ENCODE measurements at places on chromosomes 5 and 9. TPM values are rescaled to one million over a fixed set of nuclear protein-coding genes. Genes with fewer than 3 reads are reported as not detected.

- DNase-seq = no peak
These were observed 628 bp downstream of the SYNPO start for GRCh38 chr5:150641006-150641570.

DNA sequence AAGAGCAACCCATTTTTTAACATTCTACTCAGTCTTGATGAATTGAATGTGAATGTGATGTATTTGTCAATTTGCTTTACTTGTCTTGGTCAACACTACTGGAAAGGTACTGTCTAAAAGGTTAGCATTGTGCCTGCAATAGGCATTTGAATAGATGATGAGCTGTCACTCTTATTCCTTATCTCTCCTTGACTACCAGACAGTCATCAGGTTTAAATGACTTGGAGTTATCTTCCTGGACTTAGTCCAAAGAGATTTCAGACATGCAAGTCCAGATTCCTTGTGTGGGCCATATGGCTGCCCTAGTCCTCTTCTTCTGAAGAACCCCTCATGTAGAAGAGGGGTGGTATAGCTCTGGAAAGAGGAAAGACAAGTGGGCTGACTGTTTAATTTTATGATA lies 4.8 kb downstream of the ARHGEF28 start:
- no peak for DNase-seq

- peak; percentile 23 for DNase-seq
These were observed 48.9 kb upstream of the DMRT1 start for GRCh38 chr9:792331-793260.

GRCh38 chr9:76717176-76717575 lies 47.1 kb upstream of the PCA3 start:
- DNase-seq = no peak

DNA sequence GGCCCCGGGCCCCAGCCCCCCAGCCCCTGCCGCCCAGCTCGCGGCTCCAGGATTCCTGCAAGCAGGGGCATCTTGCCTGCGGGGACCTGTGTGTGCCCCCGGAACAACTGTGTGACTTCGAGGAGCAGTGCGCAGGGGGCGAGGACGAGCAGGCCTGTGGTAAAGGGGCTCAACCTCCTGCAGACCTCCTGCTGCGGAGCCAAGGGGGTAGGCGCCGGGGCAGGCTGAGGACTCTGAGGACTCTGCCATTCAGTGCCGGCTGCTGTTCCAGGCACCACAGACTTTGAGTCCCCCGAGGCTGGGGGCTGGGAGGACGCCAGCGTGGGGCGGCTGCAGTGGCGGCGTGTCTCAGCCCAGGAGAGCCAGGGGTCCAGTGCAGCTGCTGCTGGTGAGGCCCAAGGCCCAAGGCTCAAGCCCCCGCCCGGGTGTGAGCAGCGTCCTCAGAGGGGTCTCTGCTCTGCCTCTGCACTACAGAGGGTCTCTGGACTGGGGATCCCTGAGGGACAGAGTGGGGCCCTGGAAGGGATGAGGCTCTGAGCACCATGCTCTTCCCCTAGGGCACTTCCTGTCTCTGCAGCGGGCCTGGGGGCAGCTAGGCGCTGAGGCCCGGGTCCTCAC lies 3.4 kb downstream of the MAMDC4 start:
- no peak for DNase-seq

DNA sequence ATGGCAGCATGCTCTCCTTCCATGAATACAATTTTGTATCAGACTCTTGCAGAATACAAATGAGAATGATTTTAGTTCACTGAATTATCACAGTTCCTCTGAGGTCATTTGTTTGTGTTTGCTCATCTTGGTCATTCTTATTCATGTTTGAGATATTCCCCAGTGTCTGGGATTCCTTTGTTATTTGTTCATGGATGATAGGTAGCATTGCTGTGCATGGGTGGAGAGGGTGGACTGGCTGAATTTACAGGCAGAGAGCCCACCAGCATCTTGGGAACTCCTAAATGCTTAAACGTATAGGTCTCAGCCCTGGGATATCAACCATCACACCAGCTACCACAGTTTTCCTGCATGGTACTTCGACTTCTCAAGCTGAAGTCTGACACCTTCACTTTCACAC lies 459.8 kb downstream of the CCDC171 start:
- DNase-seq = no peak

- no peak for DNase-seq
These were observed 82.8 kb upstream of the ITGA2 start for GRCh38 chr5:52906343-52906742.

GRCh38 chr5:13673511-13673910 lies 271.0 kb downstream of the DNAH5 start:
- no peak for DNase-seq

- DNase-seq = no peak
These were observed 14.2 kb upstream of the KIF27 start for GRCh38 chr9:83935276-83935935.

- no peak for DNase-seq
These were observed at the start of gene PDCD1LG2 for GRCh38 chr9:5510360-5510931. TSS of gene PDCD1LG2 (plus strand) at chr9:5510531. CDS start at chr9:5522547, 12,016 bp downstream.

DNA sequence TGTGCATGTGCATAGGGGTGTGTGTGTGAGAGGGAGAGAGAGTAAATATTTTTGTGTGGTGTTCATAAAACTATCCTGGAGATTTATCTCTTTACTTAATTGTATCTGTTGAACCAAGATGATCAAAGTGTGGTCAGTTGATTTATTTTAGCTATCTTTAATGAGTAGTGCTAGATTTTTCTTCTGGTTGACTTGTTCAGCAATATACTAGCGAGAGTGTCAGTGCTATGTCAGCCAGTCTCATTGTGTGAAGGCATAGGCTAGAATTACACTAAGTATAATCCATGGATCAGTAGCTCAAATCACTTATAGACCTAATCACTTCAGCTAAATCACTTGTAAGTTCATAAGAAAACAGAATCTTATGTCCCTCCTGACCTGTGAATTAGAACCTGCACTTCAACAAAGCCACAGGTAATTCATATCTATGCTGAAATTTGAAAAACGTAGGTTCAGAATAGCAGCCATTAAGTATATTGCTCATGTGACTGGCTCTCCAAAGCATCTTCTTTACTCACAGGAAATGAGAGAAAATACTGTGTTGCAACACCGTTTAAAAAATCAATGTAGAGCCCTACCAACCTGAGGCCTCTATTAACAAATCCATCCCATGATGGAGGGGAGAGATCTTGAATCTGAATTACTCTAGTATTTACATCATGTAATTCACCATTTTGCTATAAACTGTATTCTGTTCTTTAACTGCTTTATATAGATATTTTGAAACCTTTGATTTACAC lies 203.1 kb upstream of the ACTBL2 start:
- no peak for DNase-seq

DNA sequence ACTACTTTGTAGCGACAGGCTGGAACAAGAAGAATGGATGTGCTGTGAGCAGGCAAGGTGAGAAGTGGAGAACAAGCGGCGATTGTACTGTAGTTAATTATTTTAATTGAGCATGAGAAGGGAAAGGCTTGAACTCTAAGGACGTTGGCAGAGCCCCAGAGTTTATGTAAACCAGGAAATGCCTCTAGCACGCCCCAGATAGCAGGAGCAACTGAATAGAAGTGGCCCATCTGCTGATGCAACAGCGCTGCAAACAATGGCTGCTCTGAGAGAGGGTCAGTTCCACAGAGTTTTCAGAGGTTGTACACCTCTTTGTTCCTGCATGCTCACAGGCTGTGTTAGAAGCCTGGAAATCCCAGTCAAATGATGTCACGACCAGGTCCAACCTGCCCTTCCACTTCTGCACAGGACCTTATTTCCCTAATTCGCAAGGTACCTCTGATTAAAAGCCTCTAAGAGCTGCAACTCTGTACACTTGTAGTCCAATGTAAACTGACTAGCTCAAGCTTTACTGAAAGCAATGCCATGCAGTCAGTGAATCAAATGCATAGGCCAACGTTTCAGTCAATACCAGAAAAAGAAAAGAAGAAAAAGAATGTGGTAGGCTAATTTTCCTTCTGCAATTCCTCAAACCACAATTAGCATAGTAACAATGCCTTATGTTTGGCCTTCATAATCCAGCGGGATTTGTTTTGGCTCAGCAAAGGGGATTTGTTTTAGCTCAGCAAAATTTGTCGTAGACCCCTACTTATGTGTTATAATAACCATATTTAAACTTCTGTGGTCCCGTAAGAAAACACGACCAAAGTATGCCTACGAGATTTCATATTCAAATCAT lies 119.6 kb upstream of the RETREG1 start:
- peak; percentile 66 for DNase-seq

DNA sequence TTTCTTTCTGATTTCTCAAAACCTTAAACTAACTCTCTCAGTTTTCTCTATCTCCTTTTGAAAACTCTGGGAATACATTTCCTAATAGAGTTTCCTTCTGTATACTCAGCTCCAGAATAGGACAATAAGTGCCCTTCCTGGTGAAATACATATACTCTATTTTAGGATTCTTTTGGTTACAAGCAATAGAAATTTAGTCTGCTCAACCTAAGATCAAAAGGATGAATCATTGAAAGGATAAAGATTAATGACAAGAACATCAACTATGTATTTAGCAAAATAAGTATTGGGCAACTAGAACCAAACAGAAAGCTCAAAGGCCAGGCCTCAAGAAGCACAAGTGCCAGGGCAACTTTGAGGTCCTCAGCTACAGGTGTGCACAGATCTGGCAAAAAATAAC lies 127.1 kb downstream of the ADAMTSL1 start:
- DNase-seq = no peak

- no peak for DNase-seq
These were observed 4.2 kb downstream of the UBE2QL1 start for GRCh38 chr5:6452622-6453504.

DNA sequence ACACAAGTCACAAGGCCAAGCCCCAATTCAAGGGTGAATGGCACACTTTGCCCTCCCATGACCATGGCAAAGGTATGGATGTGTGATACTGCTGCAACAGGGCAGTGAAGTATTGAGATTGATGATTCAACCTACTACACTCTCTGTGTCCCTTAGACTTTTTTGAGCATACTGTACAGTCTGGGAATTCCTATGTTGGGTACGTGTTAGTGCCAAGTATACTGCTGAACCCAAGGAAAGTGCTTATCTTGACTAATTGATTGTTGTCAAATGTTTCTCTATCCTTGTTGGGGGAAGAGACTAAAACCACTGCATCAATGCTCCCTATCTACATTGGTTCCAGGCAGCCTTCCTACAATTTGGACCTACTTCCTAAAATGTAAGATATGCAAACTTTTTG lies 93.7 kb downstream of the NDFIP1 start:
- no peak for DNase-seq

DNA sequence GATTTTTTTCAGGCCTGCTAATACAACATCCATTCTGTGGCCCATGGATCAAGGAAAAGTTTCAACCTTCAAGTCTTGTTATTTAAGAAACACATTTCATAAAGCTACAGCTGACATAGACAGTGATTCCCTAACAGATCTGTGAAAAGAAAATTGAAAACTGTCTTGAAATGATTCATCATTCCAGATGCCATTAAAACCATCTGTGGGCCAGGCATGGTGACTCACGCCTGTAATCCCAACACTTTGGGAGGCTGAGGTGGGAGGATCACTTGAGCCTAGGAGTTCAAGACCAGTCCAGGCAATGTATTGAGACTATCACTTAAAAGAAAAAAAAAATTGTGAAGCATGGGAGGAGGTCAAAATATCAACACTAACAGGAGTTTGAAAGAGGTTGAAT lies 6.0 kb downstream of the RAPGEF6 start:
- no peak for DNase-seq

- DNase-seq = no peak
These were observed 154.2 kb upstream of the ZNF366 start for GRCh38 chr5:72661405-72661804.

DNA sequence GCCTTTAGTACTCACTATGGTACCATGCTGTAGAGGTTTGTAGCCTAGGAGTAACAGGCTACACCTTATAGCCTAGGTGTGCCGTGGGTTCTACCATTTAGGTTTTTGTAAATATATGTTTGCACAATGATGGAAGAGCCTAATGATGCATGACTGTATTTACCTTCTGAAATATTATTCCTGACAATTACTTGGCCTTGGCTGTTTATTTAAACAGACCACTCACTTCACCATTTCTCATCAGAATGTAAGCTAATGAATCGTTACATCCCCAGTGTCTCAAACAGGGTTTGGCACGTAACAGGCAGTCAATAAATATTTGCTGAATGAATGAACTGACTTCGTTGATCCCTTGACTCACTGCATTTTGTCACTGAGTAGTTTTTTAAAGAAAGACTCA lies 93.1 kb downstream of the MED27 start:
- no peak for DNase-seq

The GPSM1 gene
- total RNA-seq = 21.7 TPM

The LECT2 gene
- total RNA-seq = not detected

The DENND4C gene
- total RNA-seq = 55.1 TPM

The EIF4EBP3 gene
- 10.6 TPM for total RNA-seq

The FBXO10 gene
- total RNA-seq = 8.2 TPM

The SHISAL2B gene
- total RNA-seq = 0.45 TPM

The SLC12A7 gene
- 39.4 TPM for total RNA-seq
